ENCODE measurements at places on chromosomes 3 and 15.

DNA sequence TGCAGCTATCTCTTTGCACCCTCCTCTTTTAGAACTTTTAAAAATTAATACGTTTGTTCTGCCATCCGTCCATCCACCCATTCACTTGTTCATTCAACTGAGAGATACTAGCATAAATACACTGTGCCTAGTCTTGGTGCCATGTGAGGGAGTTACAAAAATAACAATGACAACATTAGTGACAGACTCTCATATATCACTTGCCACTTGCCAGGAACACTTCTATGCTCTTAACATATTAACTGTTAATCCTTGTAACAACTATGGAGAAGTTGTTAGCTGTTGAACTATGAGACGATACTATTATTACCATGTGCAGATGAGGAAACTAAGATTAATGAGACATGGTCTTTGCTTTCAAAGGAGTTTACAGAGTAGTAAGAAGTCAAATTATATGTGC, 33.6 kb downstream of the RPL39L start:
- no peak for DNase-seq

GRCh38 chr3:181881749-181882148, 170.0 kb downstream of the SOX2 start:
- no peak for DNase-seq

GRCh38 chr3:55471522-55472280, 15.4 kb downstream of the WNT5A start:
- DNase-seq, result no peak

GRCh38 chr3:123098426-123099330, 31.9 kb downstream of the PDIA5 start:
- DNase-seq, result no peak

DNA sequence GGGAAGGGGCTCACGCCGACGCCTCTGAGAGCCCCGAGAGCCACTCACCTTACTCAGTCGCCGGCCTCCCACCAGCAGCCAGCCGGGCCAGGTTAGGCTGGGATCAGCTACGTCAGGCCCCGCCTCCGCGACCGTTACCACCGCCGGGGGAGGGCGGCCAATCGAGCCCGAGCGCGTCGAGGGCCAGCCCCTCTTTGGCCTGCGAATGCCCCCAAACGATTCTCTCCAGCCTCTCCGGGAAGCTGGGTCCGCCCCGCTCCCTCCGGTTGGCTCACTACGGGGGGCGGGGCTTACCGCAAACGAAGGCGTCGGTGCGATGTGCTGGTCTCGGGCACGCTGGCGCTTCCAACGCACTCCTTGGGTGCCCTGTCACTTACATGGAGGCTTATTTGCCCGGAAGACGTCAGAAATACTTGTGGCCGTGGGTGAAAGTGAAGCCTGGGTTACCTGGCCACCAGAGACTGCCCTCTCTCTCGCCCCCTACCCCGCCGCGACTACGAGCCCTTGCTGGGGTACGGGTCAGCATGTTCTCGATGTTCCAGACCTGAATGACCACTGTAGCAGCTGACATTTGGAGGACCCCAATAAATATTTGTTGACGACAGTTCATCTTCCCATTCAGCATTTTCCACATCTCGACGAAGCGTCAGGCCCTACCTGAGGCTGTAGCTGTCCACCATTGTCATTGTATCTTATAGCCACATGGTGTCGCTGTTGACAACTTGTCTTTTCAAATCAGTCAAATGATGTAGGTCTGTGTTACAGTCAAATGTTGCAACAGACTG, at the start of gene CEP70:
Gene CEP70, minus strand, starts transcription at position 111 of the 785 bp plus-strand sequence. CDS start 21,333 bp downstream, outside the sequence.
- no peak for DNase-seq

- DNase-seq, result no peak
Observed at GRCh38 chr15:58190419-58190818, 52.2 kb downstream of the AQP9 start.

DNA sequence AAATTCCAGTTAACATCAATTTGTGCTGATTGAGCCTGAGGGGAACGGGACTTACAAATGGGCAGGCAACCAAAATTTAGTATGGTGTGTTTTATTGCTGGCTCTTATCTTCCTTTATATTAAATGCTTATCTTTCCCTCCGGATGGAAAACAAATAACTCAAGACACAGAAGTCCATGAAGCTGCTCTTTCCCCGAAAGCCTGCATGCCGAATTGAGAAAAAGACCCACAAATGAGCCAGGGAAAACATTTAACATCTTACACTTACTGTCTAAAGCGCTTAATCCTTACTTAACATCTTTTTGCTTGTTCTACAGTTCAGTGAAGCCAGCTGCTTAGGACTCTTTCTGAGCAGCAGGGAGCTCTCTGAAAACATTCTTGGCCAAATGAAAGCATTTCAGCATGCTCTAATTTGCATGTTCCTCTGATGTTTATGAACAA, 49.5 kb downstream of the HEG1 start:
- no peak for DNase-seq

DNA sequence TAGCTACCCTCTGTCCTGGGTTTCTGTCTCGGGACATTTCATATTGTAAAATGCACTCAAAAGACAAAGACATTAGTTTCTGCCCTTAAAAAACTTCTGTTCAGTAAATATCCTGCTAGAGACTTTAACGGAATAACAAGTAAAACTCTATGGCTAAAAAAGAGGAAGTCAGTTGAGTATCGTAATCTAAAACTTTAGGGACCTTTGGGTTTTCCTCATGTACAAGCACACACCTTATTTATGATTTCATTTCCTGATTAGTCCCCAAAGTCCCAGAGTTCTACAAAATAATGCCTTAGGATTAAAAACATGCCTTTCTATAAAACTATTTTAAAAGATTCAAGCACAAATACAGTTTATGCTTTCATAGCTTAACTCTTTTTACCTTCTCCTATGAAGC, 585.9 kb downstream of the UNC13C start:
- DNase-seq, result no peak
